ENCODE measurements at places on chromosomes 4 and X.

GRCh38 chrX:124238268-124238667 is 94.2 kb upstream of the TEX13D start:
- no peak for DNase-seq

- no peak for DNase-seq
These were observed 55.8 kb downstream of the ADAMTS3 start for GRCh38 chr4:72513227-72513626.

DNA sequence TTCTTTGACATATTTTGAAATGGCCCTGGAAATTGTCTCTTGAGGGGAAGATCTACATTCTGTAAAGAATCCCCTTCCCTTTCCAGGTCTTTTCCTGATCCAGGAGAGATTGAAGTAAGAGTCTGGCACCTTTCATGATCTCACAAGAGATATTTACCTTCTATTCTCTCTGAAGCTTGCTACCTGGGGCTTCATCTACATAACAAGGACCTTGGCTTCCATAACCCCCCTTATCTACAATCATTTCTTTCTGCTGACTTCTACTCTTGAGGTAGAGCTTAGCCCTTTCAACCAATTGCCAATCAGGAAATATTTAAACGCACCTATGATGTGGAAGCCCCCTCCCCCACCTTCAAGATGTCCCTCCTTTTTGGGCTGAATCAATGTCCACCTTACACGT is 383.7 kb upstream of the MAGEB18 start:
- no peak for DNase-seq

GRCh38 chr4:62119195-62119594 is 919.1 kb downstream of the ADGRL3 start:
- DNase-seq = no peak

DNA sequence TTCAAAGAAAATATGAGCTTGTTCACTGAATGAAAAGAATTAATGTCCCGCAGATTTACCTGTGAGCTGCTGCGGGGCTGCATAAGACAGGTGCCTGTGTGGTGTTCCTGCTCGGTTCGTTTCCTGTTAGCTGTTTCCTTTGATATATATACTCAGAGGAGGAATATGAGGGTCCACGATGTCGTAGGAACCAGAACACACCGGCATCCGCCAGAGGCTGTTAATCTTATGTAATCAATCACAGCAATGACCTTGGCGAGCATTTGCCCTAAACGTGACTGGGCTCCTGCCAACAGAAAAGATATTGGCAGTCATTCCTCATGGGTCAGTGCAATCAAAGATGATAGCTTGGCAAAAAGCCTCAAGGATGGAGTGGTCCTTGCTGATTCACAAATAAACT is 260.1 kb downstream of the EVC2 start:
- DNase-seq = no peak

DNA sequence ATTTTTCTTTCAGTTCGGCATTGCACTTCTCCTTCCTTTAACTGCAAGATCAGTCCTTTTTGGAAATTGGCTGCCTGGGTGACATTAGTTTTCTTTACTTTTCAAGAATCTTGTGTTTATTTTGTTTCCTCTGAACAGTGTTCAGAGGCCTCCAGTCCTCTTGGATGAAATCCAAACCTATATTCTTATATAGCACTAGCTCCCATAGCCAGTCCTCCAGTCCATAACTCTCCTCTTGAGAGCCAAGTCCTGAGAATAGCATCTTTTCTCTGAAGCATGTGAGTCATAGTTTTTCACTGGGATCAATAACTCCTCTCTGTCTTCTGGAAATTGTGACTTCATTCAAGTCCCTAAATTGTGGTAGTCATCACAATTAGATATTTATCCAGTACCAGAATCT is 357.5 kb downstream of the RAPGEF2 start:
- DNase-seq = no peak

DNA sequence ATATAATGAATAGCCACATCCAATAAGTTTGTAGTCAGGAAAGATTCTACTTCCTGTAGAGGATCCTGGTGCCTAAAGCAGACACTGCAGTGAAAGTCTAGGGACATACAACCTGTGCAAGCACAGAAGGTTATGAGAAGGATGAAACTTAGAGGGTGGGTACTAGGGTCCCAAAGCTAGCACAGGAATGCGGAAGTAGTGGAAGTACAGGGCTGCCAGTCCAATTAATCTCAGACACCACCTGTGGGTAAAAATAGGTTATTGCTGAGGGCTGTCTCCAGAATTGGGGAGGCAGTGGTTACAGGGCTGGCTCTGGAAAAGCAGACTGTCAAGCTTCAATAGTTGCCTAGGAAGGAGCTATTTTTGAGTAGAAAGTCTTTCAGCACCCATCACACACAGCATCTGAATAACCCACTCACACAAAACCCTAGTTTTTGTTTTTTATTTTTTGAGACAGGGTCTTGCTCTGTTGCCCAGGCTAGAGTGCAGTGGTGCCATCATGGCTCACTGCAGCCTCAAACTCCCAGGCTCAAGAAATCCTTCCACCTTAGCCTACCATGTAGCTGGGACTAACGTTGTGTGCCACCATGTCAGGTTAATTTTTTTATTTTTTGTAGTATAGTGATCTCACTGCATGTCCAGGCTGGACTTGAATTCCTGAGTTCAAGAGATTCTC is 50.8 kb upstream of the ELF2 start:
- DNase-seq = no peak

All from effector CD4-positive, alpha-beta T cell (primary cell).